NCI-H446 treated with DMSO at 0.1 percent for 48 hours (cell line): ENCODE measurements at places on chromosomes 2 and 18.

DNA sequence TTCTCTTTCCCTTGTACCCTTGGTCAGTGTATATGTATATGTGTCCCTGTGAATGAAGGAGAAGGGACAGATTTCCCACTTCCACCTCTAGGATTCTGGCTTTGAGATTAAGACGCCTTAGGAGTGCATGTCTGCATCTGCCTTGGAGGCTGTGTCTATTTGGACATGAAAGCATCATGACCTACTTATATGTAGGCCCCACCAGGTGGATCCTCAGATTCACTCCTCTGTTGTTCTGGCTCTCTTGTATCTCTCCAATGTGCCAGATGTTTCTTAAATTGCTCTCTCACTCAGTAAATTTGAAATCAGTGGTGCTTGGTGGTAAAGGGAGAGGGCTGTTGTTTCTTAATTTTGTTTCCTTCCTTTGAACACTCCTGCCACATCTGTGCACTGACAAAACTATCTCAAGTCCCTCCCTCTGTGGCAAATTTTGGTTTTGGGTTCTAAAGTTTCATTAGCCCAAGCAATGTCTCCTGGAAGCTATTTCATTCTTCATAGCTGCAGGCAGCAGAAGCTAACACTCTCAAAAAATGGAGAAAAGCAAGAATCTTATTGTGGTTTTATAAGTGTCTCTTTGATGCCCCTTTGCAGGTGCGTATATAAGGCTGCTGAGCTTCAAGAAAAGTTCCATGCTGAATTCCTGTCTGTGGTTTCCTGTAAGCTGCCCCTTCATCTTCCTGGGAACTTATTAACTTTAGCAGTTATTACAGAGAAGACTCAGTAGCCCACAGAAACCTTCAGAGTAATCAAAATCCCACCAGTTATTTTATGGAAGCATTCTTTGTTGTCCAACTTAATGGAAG is 179.7 kb upstream of the SETBP1 start:
- DNase-seq: no peak

GRCh38 chr2:67544286-67544685 is 147.2 kb downstream of the ETAA1 start:
- no peak for DNase-seq

DNA sequence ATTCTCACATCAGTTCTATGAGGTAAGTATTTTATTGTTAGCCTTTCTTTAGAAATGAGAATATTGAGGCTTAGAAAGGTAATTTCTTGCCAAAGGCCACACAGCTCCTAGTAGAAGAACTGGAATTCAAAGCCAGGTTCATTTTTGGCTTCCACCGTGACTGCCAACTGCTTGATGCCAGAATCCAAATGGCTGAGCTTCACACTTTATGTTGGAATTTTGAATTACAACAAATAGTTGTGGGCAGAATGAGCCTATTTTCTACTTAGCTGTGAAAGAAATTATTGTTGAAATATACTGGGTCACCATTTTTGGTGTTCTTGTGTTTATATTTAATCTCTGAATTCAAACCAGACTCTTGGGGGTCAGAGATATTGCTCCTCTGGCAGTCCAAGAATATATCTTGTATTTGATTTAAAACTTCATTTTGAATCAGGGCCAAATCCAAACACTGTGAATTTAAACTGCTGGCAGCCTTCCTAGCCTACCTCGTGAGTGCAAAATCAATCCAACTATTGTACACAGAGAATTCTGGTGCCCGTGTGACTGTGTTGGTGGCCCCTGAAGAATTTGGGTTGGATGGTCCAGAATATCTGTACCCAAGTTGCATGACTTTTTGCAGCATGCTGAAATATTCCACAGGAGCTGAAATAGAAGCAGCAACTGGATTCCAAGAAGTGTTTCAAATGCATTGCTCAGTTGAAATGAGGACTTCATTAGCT is 35.6 kb upstream of the LPIN1 start:
- DNase-seq: peak; percentile 76

DNA sequence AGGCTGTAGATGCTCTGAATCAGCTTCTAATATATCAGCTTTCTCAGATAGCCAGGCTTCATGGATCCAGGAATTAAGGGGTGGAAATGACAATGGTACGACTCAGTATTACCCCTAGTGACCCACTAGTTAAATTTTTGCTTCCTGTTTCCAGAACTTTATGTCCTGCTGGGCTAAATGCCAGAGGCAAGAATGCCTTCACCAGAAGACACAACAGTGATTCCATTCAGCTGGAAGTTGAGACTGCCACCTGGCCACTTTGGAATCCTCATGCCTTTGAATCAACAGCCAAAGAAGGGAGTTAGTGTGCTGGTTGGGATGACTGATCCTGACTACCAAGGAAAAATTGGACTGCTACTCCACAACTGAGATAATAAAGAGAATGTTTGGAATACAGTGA is 239.1 kb downstream of the ASXL3 start:
- DNase-seq: no peak

GRCh38 chr2:38672445-38673391 is 6.8 kb downstream of the GALM start:
- DNase-seq: no peak

DNA sequence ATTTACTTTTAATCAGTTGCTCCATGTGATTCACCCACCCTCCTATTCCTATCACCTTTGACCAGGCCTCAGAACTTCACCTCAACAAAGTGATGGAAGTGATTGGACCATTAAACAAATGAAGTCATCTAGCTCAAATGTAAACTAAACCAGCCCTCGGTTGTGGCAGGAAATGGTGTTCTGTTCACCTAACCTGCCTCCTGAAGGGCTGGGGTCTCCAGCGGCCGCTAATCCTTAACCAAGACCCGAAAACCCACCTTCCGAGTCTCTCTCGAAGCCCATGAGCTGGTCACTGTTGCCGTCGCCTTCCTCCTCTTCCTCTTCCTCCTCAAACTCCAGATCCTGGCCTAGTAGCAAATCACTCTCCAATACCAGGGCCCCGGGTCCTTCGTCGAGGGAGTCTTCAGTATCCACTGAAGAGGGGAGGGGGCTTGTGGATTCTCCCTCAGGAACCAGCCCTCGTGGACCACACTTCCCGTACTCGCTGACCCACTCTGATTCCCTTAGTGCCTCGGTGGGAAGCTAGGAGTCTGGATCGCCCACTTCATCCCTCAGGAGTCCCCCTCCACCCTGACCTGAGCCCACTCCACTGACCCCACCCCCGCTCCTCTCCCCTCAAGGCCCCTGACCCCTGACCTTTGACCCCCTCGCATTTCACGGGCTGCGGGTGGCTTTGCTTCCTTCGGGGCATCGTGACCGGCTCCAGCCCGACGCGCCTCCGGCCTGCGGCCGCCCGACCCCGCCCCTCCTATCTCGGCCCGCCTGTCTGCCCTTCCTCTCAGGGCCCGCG is 503 bp downstream of the ZNF513 start:
- DNase-seq: no peak

GRCh38 chr2:218027426-218028188 is 24.8 kb upstream of the TNS1 start:
- no peak for DNase-seq

- DNase-seq: no peak
Observed at GRCh38 chr2:159065891-159066290, 97.5 kb downstream of the TANC1 start.

DNA sequence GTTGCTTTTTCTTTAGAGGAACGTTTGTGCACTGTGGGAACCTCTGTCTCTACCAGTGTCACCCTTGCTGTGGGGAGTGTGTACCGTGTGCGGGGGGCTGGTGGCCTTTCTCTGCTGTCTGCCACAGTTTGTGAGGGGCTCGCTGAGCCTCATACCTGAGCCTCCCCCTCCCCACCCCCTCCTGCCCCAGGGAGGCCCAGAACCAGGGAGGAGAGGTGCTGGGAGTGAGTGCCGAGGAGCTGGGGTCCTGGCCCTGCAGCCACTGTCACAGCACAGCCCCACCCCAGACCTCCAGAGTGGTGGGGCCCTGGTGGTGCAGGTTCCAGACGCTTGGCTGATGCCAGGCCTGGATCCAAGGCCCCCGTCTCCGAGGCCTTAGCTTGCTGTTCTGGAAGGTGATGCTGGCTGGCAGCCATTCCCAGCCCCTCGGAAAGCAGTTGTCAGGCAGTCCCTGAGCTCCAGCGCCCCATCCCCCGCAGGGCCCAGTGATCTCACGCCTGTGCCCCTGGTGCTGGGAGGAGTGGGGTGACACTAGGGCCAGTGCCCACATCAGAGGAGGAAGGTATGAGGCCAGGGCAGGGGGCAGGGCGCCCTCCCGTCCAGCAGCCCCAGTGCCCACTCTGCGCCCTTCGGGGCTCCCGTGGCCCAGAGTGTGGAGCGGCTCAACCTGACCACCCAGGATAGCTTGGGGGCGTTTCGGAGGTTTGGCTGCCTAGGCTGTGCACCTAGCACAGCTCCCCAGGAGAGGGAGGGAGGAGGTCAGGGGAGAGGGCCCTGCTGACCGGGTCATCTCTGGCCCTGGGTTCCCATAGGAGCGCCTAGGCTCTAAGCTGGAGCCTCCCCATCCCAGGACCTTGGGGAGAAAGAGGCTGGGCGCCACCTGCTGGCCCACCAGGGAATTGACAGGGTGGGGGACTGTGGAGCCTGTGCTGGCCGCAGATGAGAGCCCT is 53.0 kb upstream of the ALPP start:
- DNase-seq: no peak

DNA sequence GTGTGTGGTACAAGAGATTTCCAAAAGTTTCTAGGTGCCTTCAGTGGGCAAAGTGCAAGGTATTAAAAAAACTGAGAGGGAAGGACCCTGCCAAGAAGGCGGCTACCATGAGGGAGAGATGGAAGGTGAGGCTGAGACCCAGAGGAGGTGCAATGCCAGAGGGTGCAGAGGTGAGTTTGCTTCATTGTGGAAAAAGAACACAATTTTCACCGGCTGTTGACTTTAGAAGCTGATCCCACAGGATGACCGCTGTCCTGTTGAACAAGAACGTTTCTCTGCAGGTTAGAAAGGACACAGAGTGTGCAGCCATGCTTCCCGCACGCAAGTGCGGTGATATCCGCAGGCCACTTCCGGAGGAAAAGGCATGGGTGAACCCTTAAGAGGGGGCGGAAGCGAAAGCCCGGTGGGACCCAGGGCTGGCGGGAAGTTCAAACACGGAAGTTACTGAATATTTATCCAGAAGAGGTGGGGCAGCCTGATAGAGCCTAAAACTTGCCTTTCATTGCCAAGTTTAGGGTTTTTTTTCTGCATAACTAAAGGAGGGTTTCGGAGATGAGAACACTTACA is 16.6 kb downstream of the SP110 start:
- no peak for DNase-seq

DNA sequence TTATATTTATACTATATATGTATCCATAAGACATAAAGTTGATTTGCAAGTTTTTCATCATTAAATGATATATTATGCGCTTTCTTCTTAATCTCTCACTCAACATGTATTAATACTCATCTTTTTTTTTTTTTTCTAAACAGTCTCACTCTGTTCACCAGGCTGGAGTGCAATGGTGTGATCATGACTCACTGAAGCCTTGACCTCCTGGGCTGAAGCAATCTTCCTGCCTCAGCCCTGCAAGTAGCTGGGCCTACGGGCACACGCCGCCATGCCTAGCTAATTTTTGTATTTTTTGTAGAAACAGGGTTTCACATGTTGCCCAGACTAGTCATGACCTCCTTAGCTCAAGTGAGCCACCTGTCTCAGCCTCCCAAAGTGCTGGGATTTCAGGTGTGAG is 51.4 kb upstream of the MAP4K3 start:
- no peak for DNase-seq

- no peak for DNase-seq
Observed at GRCh38 chr2:208252716-208253492, 2.0 kb downstream of the IDH1 start.

DNA sequence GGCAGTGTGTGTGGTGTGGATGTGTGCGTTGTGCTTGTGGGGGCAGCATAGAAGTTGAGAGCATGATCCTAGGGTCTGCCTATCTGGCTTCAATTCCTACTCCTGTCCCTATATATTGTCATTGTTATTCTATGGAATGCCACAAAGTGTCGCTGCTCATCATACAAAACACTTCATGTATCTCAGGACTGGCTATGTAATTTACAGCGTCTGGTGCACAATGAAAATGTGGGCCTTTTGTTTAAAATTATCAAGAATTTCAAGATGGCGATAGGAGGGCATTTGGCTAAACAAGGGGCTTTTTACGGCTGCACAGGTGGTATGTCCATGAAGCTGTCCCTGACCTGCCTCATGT is 3.4 kb downstream of the SERPINB2 start:
- peak; percentile 2 for DNase-seq

- DNase-seq: no peak
Observed at GRCh38 chr2:33532146-33532545, 55.7 kb downstream of the RASGRP3 start.

GRCh38 chr2:10847008-10847407 is 34.4 kb upstream of the PDIA6 start:
- DNase-seq: no peak

DNA sequence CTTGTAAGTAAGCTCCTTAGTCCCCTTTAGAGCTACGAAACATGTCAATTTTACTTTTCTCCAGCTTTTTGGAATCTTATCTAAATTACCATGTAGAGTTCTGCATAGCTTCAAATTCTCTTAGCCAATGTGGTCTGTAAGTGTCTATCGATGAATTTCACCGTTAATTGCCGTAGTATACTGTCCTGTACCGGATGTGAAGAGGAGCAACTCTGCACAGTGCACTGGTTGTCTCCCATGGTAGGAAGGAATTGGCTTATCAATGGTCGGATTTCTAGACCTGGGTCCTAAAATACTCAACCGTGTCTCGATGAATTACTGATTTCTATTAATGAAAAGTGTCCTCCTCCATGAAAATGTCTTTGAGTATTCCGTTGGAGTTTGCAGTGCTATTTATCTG is 1.9 kb downstream of the NOP58 start:
- DNase-seq: no peak

GRCh38 chr2:39996653-39997080 is 217.6 kb upstream of the THUMPD2 start:
- DNase-seq: no peak

DNA sequence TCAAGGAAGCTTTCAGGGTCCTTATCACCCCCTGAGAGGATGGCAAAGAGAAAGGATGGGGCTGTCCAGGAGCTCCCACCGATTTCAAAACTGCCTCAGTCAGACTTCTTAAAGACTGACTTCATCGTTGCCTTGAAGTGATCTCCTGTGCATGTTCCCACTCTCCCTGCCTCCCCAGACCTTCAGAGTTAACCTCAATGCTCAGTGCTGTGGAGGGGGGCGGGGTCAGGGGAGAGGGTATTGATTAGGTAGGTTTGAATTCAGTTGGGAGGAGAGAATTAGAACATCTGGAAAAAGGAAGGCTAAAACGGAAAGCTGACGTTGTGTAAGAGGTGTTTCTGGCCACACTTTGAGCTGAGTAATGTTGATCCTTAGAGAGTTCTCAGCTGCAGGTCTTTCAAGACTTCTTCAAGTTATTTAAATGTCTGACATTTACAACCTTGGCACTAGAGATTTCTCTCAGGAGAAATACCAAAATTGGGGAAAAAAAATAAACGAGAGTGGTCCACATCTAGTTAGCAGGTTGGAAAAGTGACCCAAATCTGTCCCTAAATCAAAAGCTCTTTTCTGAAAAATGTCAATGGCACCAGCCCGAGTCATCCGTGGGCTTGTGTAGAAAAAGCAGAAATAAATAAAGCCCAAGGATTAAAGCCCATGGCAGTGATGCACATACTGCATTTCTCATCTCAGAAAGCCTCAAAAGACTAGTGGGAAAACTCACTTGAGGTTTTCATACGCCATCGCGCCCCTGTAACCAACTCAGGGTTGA is 134.7 kb upstream of the EPAS1 start:
- DNase-seq: no peak

GRCh38 chr18:11943551-11943950 is 35.4 kb upstream of the MPPE1 start:
- no peak for DNase-seq
